EH (cell line): ENCODE measurements at places on chromosomes 3 and 15.

DNA sequence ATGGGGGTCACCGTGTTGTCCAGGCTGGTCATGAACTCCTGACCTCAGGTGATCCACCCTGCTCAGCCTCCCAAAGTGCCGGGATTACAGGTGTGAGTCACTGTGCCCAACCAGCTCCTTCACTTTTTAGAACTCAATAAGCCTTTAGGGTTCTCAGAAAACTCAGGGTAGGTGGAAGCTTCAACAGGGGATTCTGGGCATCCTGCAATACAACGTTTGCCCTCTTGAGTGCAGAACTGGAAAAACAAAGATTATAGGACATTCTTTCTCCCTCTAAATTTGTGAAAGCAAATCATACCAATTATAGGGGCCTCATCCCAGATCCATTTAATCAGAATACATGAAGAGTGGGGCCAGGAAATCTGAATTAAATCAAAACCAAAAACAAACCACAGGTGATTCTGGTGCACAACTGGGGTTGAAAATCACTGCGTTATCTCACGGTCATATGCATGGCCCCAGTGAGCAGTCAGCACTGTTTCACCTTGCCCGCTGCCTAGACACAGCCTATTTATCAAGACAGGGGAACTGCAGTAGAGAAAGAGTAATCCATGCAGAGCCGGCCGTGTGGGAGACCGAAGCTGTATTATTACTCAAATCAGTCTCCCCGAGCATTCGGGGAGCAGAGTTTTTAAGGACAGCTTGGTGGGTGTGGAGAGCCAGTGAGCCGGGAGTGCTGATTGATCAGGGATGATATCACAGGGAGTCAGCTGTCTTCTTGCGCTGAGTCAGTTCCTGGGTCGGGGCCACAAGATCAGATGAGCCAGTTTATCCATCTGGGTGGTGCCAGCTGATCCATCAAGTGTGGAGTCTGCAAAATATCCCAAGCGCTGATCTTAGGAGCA, 58.4 kb downstream of the TMEM44 start:
- DNase-seq: peak; percentile 58

DNA sequence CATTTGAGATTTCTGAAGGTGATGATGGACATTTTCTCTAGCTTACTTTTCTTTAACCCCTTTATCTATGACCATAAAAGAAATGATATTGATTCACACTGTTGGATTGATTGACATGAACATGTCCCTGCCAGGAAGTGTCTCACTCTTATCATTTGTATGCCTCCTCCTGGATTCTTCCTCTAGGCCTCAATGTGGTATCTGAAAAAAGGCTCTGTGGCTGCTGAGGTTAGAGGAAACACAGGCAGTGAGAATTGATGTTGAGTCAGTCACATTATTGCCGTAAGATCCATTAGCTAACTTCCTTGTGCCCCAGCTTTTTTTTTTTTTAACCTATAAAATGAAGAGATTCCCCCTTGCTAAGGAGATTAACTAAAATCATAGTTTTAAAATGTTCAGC, 8.0 kb upstream of the THRB start:
- DNase-seq: no peak

DNA sequence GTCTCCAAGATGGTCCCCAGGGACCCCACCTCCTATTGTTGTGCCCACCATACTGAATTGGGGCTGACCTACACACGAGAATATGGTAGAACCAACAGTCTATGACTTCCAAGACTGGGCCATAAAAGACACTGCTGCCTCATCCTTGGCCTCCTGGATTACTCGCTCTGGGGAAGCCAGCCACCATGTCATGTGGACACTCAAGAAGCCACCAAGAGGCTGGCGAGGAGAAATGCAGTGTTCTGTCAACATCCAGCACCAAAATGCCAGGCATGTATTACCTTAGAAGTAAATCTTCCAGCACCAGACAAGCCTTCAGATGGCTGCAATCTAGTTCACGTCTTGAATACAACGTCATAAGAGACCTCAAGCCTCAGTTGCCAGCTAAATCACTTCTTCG, 17.1 kb upstream of the TPM1 start:
- DNase-seq: no peak

GRCh38 chr3:126665959-126666657, 11.2 kb upstream of the TXNRD3 start:
- DNase-seq: no peak

- peak; percentile 23 for DNase-seq
Observed at GRCh38 chr3:69326855-69327300, 59.0 kb downstream of the FRMD4B start.

- no peak for DNase-seq
Observed at GRCh38 chr3:11115548-11115947, 38.7 kb upstream of the HRH1 start.

- DNase-seq: no peak
Observed at GRCh38 chr3:41236228-41236627, 36.9 kb downstream of the CTNNB1 start.

GRCh38 chr15:85116494-85116893, 134.8 kb downstream of the PDE8A start:
- no peak for DNase-seq

GRCh38 chr3:14885307-14885706, 62.1 kb upstream of the NR2C2 start:
- DNase-seq: no peak

DNA sequence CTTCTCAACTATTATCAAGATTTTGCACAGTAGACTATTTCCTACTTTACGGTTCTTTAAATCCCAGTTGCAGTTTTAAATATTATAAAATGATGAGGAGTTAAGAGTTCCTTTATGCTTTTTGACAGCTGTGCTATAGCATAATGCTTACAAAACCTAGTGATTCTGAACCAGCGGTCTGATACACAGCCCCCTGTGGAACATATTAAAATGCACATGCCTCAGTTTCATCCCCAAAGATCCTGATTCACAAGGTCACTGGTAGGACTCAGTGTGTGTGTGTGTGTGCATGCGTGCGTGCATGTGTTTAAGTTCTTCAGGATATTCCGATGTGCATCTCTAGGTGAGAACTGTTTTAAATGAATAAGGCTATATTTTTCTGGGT, 330.1 kb upstream of the TPM1 start:
- DNase-seq: no peak

DNA sequence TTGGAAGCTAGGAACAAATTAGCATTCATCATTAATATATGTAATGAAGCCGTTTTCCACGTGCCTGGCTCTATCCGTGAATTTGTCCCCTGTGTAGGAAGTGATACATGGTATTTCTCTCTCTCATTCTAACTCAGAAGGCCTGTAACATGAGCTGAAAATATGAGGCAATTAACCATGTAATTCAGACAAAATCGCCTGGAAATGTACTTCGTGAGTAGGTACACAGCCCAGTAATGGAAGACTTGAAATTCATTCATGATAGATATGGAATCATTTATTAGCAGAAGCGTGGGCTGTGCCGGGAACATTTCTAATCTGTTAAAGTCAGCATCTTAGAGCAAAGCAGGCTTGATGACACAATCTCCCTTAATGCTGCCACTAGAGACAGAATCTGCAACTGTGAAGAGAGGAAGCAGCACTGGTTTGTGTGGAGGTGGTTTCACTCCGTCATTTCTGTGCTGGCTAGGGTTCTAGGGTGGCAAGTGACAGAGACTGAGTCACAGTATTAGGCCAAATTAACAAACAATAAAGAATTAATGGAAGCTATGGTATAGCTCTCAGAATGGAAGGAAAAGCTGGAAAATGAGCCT, 225.0 kb upstream of the PROK2 start:
- peak; percentile 18 for DNase-seq

- DNase-seq: peak; percentile 32
Observed at GRCh38 chr3:156507285-156507684, 47.6 kb downstream of the SSR3 start.

- DNase-seq: no peak
Observed at GRCh38 chr15:37291920-37292319, 191.6 kb upstream of the MEIS2 start.

DNA sequence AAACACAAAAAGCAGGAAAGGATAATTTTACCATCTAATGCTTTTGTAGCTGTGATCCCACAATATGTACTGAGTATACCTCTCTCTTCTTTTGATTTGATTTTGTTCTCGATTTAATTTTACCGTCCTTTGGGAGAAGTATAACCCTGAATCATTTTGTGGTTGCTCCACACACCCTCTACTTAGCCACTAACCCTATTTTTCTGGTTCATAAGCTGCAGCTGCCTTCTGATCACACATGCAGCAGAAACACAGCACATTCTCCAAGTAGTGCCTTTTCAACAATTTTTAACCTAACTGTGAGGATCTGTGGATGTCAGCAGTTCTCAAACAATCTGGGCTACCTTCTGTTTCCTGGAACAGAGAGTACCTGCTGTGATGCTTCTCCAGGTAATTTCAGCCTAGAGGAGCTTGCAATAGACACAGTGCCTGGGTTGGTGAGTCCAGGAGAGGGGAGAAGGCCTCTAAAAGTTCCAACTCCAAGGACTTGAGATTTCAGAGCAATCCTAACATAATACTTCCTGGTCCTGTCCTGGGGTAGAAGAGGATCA, 40.3 kb downstream of the HGD start:
- DNase-seq: no peak

DNA sequence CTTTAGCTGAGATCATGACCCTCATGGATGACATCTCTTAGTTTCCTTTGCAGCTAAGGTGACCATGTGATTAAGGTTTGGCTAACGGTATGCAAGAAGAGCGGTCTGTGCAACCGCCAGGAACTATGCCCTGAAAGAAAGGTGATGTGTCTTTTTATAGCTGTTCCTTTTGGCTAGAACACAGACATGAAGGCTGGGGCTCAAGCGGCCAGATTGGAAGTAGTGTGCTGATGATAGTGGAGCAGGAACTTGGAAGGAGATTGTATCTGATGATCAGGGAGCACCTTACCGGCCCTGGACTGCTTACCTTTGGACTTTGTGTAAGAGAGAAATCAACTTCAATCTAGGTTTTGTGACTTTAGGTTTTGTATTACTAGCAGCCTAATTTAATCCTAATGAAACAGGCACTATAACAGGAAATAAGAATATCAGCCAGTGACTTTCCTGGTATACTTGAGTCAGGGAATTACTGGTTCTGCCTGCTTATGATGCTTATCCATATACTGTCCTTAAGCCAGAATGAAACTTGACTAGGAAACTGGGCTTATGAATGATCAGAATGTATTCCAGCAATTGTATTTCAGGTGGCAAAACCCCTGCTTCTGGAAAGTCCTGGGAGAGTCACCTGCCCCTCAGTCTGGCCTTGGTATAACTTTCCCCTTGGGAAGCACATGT, 164.3 kb upstream of the LRIG1 start:
- DNase-seq: no peak

DNA sequence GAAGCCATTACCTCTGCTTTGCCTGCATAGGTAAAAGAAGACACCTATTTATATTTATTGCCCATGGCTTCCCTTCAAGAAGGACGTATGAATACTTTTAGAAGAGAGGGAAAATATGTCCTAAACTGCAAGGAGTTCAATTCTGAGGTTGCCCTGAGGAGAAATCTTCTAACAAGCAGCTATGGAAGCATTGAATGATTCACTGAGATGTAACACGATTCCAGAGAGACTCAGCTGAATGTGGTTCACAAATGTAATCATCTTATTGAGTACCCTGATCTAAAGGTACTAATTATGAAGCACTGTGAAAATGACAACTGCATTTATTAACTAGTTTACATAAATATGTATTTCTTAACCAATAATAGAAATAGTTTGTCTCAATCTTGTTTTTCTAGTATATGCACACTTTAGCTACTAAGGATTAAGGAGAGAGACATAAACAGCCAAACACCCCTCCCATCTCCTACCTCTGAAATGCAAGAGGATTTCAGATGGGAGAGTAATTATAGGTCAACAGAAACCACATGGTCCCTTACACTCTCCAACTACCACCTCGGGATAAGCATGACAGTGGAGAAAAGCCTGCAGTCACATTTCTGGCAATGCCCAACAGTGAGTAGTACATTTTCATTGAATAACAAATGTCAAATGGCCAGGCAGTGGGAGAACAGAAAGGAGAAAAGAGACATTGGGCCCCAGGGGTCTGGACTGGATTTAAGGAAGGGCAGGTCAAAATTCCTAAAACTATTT, 506.2 kb upstream of the IL12A start:
- no peak for DNase-seq

- DNase-seq: no peak
Observed at GRCh38 chr3:14285548-14285925, 106.9 kb downstream of the LSM3 start.
